CD8-positive, alpha-beta memory T cell (primary cell): ENCODE measurements at places on chromosomes 2 and 18.
A peak's percentile ranks its signal among the peaks of the same experiment; 100 is the strongest.

DNA sequence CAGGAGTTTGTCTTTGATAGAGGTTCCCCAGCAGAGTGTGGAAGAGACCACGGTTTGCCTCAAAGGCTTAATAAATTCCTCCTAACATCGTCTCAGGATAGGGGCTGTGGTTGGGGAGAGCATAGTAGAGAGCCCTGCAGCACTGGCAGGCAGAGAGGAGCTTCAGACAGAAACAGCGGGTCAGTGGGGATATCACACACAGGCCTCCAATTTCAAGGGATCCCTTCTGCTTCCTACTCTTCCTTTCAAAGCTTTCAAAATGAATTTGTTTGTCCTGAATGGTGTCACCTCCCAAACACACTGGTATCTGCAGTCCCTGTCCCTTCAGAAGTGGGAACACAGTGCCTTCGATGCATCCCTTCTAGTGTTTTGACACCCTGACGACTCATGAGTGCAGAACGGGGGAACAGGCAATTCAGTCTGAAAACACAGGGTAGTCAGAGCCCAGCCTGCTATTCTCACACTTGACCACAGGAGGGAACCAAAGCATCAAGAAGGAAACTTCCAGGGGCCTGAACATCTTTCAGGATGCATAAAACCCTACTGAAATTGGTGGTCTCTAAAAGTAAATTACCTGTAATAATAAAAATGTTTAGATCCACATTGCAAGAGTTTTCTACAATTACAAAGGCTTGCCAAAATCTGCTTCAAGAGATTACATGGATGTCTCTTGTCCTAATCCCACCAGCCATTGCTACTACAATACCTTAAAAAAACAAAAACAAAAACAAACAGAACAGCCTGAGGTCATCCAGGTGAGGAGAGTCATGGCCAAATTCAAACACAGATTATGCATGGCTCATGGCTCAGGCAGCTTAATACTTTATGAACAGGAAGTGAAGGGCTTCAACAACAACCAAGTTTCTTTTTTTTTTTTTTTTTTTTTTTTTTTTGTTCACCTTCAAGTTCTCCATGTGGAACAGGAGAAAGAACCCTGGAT, 49.8 kb downstream of the SLC14A2 start:
- peak; percentile 48 for DNase-seq

- no peak for DNase-seq
These were observed 1.5 kb downstream of the GAREM1 start for GRCh38 chr18:32469190-32469651.

GRCh38 chr2:190350371-190350770, 7.0 kb downstream of the INPP1 start:
- no peak for DNase-seq

DNA sequence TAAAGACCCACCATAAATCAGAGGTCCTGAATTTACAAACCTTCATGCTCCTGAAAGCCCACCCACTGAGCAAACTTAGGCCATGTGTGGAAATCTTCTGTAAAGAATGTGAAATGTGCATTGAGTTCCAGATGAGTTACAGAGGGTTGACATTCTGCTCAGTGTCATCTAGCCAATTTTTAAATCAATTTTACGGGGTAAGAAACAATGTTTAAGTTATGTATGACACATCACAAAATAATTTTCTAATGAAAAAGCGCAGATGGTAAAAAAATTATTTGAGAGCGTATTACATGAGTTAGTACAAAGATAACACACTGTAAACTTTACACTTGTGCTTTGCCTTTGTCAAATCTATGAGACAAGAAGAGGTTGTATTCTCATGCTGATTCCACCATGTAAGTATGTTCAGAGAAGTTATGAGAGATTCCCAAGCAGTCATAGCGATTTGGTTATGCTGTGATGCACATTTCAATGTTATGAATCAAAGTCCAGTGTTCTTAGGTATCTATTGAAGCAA, 446.3 kb downstream of the ADCYAP1 start:
- DNase-seq: no peak

GRCh38 chr18:12310762-12311161, 2.7 kb downstream of the TUBB6 start:
- DNase-seq: no peak
